ENCODE measurements at places on chromosomes 6 and 20. TPM values are rescaled to one million over a fixed set of nuclear protein-coding genes. Genes with fewer than 3 reads are reported as not detected.

The EEF1A2 gene
- 1.7 TPM for total RNA-seq

The RNF182 gene
- total RNA-seq = 2.5 TPM

The LZTS3 gene
- total RNA-seq = 6.1 TPM

The GSTA3 gene
- total RNA-seq = not detected

The SNX14 gene
- 121 TPM for total RNA-seq

The CRISP2 gene
- not detected for total RNA-seq

The EDEM2 gene
- total RNA-seq = 61.4 TPM

The RSPH4A gene
- 0.17 TPM for total RNA-seq

The CDH4 gene
- total RNA-seq = 4.8 TPM
